Muscle of arm (tissue), 14 donors: ENCODE measurements at places on chromosomes 13 and 19. TPM values are rescaled to one million over a fixed set of nuclear protein-coding genes. Genes with fewer than 3 reads are reported as not detected.

PPM1N gene
- polyA plus RNA-seq: 0.71 TPM

CALR3 gene
- not detected for polyA plus RNA-seq

ZNF709 gene
- not detected for polyA plus RNA-seq

FGF22 gene
- polyA plus RNA-seq: not detected

MISP3 gene
- 0.37 TPM for polyA plus RNA-seq

AP1M2 gene
- not detected for polyA plus RNA-seq

CLEC17A gene
- polyA plus RNA-seq: not detected

INAFM1 gene
- 12.5 TPM for polyA plus RNA-seq

ACP7 gene
- 0.21 TPM for polyA plus RNA-seq

MRPS31 gene
- polyA plus RNA-seq: 18.2 TPM

PSG4 gene
- 0.99 TPM for polyA plus RNA-seq

MYBPC2 gene
- not detected for polyA plus RNA-seq

KLK6 gene
- not detected for polyA plus RNA-seq

IGFL4 gene
- 5.5 TPM for polyA plus RNA-seq

ZNF566 gene
- polyA plus RNA-seq: not detected

UPF3A gene
- 54.3 TPM for polyA plus RNA-seq

SCAF1 gene
- 21.4 TPM for polyA plus RNA-seq

ZNF578 gene
- polyA plus RNA-seq: 3.8 TPM

PSG1 gene
- polyA plus RNA-seq: 0.94 TPM

TSKS gene
- polyA plus RNA-seq: 1.3 TPM

MRPL54 gene
- 23.1 TPM for polyA plus RNA-seq

RXFP2 gene
- polyA plus RNA-seq: 0.08 TPM

NTF4 gene
- polyA plus RNA-seq: not detected

LGALS7 gene
- polyA plus RNA-seq: 0.33 TPM

ZNF534 gene
- not detected for polyA plus RNA-seq

ADAMTS10 gene
- polyA plus RNA-seq: 21.3 TPM

MCEMP1 gene
- not detected for polyA plus RNA-seq

BICRA gene
- polyA plus RNA-seq: 8.8 TPM

TEX101 gene
- polyA plus RNA-seq: not detected

KL gene
- polyA plus RNA-seq: 2.5 TPM

MTUS2 gene
- polyA plus RNA-seq: 16.5 TPM

KASH5 gene
- polyA plus RNA-seq: not detected

APOE gene
- not detected for polyA plus RNA-seq

NBEA gene
- 12.2 TPM for polyA plus RNA-seq

ZNF616 gene
- 11.7 TPM for polyA plus RNA-seq

GJB6 gene
- not detected for polyA plus RNA-seq

PCP2 gene
- not detected for polyA plus RNA-seq

CAPS gene
- 6.7 TPM for polyA plus RNA-seq

ZNF850 gene
- 2.4 TPM for polyA plus RNA-seq

TINCR gene
- 8.7 TPM for polyA plus RNA-seq

ZNF844 gene
- 9.4 TPM for polyA plus RNA-seq

EFNB2 gene
- 25.7 TPM for polyA plus RNA-seq

MYO16 gene
- polyA plus RNA-seq: 7.0 TPM

KCTD12 gene
- 226 TPM for polyA plus RNA-seq

TMEM145 gene
- polyA plus RNA-seq: 0.47 TPM

LHB gene
- not detected for polyA plus RNA-seq
